ENCODE measurements at places on chromosomes 5 and 9.

DNA sequence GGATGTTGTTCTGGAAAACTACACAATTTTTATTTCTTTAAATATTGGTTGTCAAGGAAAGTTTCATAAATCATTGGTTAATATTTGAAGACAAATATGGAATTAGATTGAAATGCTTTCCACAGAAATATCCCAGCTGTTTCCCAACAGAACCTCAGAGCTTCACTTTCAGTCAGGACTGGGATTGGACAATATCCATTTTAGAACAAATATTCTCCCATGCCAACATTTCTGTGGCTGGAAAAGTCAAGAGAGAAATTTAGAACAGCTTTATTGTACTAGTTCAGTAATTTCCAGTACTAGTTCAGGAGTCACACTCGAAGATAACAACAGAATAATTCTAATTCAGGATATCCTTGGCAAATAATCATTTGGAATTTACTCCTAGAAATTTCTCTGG lies 116.1 kb upstream of the TUT7 start:
- DNase-seq: no peak

- DNase-seq: no peak
Observed at GRCh38 chr9:33273266-33273971, 8.6 kb downstream of the CHMP5 start.

- no peak for DNase-seq
Observed at GRCh38 chr9:106866243-106866642, 3.3 kb downstream of the ZNF462 start.

DNA sequence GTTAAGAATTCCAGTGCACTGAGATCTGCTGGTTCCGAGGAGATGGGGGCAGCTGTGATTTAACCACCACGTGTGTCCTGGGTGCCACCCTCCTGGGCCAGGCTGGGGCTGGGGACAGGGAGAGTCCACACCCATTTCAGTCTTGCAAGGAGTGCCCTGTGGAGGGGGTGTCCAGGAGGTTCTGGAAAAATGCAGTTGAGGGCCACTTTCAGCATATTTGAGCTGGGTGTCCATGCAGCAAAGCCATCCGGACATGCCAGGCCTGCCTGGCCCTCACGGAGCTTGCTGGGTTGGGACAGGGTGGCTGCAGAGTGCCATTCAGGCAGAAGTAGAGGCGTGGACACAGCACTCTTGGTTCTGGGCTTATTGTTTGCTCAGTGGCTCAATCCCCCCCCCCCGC lies 68.1 kb downstream of the NEK6 start:
- DNase-seq: no peak

- no peak for DNase-seq
Observed at GRCh38 chr5:94360382-94361130, 257.8 kb downstream of the KIAA0825 start.

DNA sequence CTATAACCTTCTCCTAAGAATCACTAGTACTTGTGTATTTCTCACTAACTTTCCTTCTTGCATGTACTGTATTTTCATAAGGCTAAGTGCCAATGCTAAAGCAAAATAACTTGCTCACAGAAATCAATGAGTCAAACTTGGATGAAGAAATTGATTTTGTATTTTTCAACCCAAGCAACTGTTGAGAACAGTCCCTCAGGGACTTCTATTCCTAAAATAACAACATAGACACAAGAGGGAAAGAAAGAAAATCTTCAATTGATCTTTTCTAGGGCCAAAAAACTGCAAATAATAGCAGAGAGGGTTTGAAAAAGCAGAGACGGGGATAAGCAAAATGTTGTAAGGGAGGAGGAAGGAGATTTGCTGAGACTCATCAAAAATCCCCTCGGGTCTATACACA lies 69.8 kb downstream of the HABP4 start:
- no peak for DNase-seq

Data from NCI-H146 (cell line).